ENCODE measurements at places on chromosomes 12 and 14.

DNA sequence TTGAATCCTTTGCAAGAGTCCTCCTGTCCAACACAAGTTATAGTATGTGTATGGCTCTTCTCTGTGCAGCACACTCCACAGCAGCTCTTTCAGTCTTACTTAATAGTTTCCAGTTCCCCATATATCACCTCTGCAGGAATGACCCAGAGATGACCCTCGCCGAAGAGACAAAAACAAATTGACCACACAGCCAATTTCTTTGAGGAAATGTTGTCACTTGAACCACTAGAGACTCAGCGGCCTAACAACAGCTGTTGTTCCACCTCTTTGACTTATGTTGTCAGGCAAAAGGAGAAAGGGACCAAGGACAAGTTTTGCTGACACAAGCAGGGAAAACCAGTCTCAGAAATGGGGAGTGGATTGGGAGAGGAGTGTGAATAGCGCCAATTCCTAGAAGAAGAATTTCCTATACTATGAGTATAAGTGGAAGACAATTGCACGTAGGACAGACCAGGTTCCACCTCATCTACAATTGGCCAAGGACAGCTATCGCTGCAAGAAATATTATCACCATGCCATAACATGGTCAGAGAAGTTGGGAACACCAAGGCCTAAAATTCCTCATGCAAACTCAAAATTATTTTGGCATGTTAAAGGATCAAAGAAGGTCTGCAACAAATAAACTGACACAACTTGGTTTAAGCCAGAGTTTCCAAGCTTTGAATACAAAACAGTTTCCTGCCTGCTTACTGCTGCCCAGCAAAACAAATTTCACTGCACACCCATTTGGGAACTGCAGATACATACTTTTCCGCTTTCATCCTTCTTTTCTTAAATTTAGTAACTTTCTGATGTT lies 41.7 kb upstream of the ITPR2 start:
- DNase-seq: no peak

DNA sequence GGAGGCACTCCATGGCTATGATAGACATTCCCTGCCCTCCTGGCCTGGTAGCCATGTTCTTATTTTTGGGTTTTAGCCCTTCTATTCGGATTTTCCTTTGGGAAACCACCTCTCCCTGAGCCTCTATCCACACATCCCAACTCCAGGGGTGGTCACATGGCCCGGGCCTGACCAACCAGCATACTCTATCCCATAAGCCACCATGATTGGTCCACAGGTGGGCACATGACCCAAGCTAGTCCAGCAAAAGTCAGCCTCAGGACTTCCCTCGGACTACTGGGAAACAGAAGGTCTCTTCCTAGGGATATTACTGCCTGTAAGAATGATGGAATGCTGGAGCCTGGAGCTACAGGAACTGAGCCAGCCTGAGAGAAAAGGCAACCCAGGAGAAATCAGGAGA lies 12.5 kb downstream of the PRIMA1 start:
- no peak for DNase-seq

DNA sequence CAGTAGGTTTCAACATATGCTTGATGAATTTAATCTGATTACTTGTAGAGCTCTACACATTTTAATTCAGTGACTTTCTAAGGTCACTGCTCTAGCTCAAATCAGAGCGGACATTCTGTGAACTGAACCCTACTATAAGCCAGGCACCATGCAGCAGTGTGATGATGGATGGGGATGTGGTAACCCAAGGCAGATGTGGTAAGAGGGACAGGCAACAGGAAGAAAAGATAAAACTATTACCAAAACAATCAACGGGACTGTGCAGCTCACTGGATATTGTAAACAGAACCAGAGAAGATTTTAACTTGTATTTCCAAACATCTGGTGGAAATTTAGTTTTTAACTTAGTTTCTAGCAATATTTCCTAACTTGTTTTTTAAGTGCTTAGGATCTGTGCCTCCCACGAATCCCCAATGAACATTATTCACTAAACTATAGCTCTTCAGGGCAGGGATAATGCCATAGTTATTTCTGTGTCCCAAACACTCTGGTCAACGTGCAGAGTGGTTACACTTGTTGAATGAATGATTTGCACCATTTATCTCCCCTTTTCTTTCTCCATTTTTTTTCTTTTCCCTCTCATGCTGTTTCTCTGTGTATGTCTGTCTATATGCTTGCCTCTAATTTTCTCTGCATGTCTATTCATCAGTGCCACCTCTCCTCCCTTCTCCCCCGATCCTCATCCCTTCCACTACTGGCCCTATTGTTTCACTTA lies 3.0 kb downstream of the ERO1A start:
- DNase-seq: no peak

DNA sequence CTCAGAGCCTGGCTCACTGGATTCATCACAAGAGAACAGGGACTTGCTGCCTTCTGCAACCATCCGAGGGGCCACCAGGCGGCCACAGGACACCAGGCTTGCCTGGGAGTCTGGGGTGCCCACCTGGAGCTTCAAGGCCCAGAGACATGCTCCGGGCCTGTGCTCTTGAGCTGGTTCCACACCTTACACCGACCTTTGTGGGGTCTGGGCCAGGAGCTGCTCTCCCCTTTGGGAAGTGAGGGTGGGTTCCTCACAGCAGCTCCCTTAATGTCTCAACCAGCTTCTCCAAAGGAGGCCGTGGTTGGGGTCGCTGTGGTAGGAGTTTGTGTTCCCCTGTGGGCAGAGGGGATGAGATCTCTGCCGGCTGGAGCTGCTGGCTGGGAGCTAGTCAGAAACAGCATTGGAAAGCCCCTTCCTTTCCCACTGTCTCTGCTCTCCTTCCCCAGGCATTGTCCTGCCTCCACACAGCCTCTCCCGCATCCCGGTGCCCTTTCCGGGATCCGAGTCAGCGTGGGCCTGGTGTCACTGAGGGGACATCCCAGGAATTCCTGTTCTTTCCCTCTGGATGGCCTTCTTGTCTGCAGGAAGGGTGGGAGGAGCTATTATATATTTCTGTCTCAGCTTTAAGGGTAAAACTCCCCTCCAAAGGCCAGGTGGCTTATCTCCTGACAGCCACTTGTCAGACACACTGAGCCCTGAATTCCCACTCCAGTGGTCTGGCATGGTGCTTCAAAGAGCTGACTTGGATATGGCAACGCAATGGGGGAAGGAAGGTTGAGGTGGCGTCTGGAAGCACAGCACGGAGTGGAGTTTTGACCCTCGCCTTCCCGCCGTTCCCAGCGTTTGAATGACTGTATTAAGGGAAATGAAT lies 5.1 kb upstream of the PAPLN start:
- DNase-seq: no peak

GRCh38 chr12:84201976-84202375 lies 710.6 kb downstream of the SLC6A15 start:
- no peak for DNase-seq

DNA sequence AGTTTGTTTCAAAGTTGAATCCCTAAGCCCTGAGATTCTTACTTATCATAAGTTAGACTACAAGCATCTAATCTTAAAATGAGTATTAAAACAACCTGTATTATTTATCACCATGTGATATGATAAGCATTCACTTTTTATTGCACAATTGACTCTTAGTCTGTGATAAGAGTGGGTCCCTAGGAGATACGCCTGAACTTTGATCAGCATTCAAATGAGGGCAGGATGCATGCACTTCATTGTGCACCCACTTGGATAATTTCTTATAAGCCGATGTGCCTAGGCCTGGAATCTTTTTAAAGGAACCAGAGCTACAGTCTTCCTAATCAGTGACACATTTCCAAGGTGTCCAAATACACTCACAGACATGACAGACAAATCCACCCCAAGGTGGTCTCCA lies 31.4 kb upstream of the SPTLC2 start:
- DNase-seq: no peak

GRCh38 chr14:99780690-99781089 lies 12.5 kb upstream of the EML1 start:
- DNase-seq: no peak

DNA sequence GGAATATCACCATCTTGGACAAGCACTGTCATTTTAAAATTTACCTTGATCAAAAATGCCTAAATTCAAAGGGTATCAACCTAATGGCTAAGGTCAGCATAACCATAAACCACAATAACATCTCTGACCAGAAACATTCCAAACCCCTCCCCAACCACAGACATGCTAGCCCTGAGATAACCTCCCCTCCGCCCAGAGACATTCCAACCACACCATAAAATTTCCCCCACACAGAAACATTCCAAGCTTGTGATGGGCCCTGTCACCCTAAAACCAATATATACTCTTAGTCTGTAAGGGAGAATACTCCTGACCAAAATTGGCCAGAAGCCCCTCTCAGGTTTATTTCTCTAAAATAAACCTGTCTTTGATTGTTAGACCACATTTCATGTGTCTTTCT lies 17.7 kb downstream of the EPYC start:
- DNase-seq: no peak

- DNase-seq: no peak
Measured at GRCh38 chr12:56271031-56271430, 4.3 kb downstream of the COQ10A start.

GRCh38 chr12:71000748-71001147 lies 80.2 kb upstream of the PTPRR start:
- no peak for DNase-seq

GRCh38 chr14:79044894-79045624 lies 874.9 kb downstream of the NRXN3 start:
- no peak for DNase-seq

DNA sequence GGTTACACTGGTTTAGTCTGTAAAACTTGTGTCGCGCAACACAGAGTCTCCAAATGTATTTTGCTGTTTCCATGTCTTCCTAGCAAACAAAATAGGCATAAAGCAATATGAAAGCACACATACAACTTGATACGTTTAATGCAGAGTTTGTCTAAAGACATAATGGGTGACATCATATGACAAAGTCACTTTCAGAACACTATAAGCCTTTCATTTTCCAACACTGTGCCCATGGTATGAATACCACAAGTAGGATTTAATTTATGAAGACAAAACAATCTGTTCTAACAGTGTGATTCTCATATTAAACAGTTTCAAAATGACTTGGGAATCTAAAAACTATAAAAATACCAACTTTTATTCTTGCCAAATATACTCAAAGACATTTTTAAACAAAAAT lies 58.4 kb downstream of the PTPN21 start:
- no peak for DNase-seq

- DNase-seq: no peak
Measured at GRCh38 chr14:51603495-51603894, 48.2 kb upstream of the FRMD6 start.

DNA sequence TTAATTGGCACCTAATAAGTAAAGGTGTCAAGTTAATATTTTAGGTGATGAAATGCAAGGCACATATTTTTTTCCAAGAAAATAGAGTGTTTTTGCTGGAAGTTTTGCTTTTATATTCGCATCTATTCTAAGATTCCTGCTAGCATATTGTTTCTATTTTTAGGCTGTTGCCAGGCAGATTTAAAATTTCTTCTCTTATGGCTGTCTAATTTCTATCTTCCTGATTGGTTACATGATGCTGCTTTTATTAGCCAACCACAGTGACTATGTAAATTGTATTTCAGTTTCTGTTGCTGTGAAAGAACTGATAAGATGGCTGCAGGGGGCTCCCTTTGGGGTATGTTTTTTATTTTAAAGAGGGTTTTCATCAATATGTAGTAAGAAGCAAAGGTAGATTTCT lies 42.7 kb downstream of the ATF7IP start:
- no peak for DNase-seq

- no peak for DNase-seq
Measured at GRCh38 chr14:105420974-105421674, 1.5 kb downstream of the MTA1 start.

DNA sequence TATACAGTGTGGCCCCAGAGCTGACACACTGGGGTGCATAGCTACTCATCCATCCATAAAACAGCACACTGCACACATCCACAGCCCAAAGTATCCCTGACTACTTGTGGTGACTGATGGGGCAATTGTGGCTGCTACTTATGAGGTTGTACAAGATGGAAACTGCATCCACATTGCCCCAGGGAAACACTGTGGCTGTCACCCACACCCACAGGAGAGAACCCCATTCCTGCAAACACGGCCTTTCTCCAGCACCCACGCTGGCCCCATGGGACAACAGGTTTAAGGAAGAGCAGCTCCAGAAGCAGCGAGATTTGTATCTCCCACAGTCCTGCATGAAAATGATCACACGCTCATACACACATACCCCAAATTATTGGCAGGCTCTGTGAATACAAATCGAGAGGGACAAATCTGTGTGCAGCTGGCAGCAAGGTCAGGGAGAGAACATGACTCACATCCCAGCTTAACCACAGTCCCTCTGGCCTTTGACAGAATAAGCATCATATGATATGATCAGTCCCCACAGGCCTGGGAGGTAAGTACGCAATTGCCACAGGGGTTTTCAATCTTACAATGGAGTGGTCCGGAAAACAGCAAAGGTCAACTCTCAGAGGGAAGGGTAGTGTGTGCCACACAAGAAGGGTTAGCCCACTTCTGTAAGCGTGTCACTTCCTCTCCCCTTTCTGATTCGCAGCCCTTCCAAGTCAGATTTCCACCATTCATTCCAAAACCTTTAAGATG lies 61.9 kb downstream of the ESR2 start:
- peak; percentile 78 for DNase-seq

GRCh38 chr14:68143341-68143841 lies 323.8 kb downstream of the RAD51B start:
- DNase-seq: no peak

Data from stimulated activated naive B cell treated with anti-CD40 and anti-IgM and Interleukin-4, amounts not matched to agents 10 μg/mL and 1 μg/mL and 100 μg/mL, for 72 hours (primary cell).